ENCODE measurements at places on chromosomes 12 and 14.

DNA sequence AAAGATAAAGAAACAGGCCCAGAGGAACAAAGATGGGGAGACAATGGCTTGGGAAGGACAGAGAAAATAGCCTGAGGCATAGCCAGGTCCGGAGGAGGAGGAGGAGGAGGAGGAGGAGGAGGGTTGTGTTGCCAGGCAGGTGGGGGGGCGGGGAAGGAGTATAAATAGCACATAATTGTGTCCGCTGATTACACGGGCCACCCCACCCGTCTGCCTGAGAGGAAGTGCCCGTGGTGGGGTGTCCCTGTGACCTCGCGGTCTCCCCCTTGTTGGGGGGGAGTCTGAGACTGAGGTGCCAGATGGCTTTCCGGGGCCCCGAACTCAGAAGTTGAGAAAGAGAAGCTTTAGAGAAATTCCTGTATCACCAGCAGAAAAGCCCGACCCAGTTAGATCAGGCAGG is 1.9 kb upstream of the SP7 start:
- no peak for DNase-seq

DNA sequence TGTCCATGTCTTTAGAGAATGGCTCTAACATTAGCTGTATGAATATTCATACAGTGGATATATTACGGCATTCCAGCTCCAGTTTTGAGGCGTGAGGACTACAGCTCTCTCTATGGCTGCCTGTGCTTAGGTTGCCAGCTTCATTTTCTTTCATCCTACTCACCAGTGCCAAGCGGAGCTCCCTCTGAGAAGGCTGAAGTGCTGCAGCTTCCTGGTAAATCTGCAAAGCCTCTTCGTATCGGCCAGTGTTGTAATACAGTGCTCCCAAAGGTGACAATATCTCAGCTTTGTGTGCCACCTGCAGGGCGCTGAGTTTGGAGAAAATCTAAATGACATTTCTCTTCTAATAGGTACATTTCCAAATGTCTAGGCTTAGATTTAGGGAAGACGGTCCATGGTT is 19.8 kb upstream of the OVCH1 start:
- peak; percentile 1 for DNase-seq

- DNase-seq: no peak
These were observed 34.8 kb upstream of the MAPKAPK5 start for GRCh38 chr12:111807232-111807631.

DNA sequence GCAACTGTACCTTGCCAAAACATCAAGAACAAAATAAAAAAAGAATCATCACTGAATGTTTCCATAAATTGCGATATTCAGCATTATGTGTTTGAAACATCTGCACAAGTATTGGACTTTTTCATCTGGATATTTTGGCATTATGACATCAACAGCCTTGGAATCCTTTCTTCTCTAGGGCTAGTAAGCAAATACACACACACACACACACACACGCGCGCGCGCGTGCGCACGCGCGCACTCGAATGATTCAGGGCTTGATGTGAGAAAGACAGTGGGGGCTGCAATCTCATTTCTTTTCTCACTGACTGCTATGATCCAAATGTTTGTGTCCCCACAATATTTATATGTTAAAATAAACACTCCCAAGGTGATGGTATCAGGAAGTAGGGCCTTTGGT is 90.0 kb upstream of the SLC38A4 start:
- no peak for DNase-seq

DNA sequence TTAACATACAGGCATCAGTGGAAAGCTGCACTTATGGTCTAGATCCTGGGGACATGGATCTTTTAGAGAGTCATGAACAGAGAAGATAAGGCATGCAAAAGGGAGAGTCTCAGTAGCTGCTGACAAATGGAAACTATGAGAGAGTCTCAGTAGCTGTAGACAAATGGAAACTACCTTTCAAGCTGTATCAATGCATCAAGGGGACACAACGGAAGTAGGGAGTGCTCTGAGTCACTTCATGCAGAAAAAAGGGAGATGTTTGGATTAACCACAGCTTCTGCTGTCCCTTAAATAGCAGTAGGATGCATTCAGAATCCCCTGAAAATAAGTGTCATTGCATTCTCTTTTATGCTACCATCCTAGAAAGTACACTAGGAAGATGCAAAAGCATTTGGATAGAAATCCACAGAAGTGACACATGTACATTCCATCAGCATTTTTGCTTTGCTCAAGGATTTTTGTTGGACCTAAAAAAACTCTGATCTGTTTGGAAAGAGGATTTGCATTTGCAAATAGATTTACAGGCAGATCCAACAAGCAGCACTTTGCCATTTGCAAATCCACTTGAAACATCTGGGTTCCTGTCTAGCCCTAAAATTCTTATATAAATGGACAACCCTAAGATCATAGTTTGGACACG is 227.5 kb upstream of the LMO3 start:
- no peak for DNase-seq

DNA sequence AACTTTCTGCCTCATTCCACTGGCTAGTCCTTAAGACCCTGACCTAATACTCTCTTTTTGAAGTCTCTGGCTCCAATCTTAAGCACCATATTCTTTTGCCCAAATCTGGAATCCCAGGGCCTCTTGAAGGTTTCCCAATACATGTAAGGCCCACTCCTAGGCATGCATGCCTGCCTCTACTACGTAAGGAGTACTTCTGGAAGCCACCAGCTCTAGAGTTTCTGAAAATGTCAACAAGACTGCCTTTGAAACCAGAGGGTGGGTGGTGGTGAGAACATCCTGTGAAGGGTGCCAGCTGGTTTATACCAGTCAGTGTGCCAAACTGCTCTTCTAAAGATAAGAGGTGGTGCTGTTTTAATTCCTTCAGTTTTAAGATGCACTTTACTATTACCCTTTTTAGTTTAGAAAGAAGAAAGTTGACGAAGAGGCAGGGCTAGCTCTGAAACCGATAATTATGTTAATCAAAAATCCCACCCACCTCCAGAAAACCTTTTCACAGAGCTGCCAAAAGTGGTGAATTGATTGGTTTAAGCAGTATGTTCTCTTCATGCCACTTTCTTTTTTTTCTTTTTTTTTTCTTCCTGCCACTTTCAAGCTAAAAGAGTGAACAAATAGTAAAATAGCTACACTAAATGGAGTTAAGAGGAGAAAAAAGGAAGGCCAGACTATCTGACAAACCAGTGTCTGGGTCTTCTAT is 8.7 kb upstream of the WDR89 start:
- no peak for DNase-seq

- DNase-seq: no peak
These were observed 52.1 kb downstream of the DAD1 start for GRCh38 chr14:22536853-22537338.

GRCh38 chr14:100569734-100570286 is 17.4 kb downstream of the BEGAIN start:
- no peak for DNase-seq

DNA sequence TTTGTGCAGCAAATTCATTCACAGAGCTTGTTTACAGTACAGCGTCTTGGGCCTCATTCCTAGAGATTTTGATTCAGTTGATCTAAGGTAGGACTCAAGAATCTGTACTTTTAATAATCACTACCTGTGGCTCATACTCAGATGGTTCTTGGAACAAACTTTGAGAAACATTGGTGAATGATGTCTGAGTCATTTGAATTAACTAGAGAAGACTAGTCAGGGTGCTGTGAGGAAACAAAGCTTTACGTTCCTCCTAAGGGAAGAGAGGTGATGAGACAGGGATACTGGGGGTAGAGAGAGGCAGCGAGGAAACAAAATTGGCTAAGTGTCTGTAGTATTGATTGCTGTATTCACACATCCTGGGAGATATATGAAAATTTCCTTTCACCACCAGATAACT is 109.4 kb downstream of the SLC15A5 start:
- DNase-seq: no peak
